Hepatocyte (in vitro differentiated cells): ENCODE measurements at places on chromosomes 16 and 17. TPM values are rescaled to one million over a fixed set of nuclear protein-coding genes. Genes with fewer than 3 reads are reported as not detected.

The PPP1R27 gene
- total RNA-seq = not detected in 2 replicates

The CCL16 gene
- not detected in 2 replicates for total RNA-seq

The TM4SF5 gene
- total RNA-seq = 16.7 and 20.8 TPM in 2 replicates

The TPPP3 gene
- 0.88 and 3.2 TPM in 2 replicates for total RNA-seq

DNA sequence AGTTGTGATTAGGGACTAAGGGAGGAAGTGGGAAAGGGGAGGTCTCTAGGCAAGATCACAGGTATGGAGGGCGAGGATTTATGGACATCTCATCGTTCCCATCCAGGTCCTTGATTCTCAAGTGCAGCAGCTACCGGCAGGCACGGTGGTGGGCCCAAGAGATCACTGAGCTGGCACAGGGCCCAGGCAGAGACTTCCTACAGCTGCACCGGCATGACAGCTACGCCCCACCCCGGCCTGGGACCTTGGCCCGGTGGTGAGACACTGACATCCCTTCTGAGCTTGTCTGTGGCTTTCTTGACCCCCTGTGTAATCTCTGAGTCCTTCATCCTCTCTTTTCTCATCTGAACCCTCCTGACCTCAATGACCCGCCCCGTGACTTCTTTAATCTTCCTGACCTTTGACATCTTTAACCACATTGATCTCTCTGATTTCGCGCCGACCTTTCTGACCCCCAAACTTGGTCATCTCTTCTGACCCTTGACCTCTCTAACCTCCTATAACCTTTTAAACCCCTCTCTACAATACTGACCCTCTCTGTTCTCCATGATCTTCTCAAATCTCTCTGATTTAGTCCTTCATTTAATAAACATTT is 3.8 kb downstream of the PLD2 start:
- no peak for DNase-seq

DNA sequence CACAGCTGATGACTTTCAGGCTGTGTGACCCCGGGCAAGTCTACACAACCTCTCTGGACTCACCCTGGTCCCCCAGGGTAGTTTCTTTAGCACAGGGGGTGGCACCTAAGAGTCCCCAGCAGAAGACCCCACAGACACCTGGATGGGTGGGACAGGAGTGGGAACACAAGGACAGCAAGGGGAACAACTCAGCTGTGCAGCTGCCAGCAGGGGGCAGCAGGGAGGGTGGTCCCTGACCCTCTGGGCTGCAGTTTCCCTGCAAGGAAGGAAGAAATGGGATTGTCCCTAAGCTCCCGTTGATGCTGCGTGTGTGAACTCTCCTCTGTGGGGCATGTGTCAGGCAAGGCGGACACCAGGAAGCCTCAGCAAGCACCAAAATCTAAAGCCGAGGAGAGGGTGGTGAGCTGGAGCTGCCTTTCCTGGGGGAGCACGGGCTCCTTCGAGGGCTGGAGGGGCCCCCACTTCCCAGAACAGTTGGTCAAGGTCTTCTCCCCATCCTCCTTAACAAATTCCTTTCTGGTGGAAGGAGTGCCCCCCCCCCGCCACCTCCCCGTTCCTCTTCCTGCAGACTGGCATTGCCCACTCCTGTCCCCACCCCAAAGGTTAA is 24.1 kb upstream of the CDH5 start:
- peak; percentile 45 for DNase-seq

- DNase-seq = no peak
Measured at GRCh38 chr17:5705876-5706576, 121.7 kb upstream of the NLRP1 start.

DNA sequence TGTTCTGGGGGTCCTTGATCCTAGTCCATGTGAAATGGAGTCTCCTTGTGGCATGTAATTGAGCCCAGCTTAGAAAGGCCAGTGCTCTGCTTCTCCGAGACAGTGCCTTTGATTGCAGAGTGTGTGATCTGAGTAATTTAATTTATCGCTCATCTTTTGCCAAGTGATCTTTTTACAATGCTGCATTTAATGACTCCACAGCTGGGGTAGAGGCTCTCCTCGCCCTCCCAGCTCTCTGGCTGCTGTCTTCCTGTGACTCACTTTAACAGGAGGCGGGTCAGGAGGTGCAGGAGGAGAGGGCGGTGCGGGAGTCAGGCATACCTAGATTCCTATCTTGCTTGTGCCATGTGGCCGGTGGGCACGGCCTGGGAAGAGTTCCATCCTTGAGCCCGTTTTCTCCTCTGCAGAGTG is 113.4 kb upstream of the FOXF1 start:
- DNase-seq = peak; percentile 74

GRCh38 chr17:17921192-17922069 is 50.8 kb downstream of the TOM1L2 start:
- DNase-seq = peak; percentile 64

DNA sequence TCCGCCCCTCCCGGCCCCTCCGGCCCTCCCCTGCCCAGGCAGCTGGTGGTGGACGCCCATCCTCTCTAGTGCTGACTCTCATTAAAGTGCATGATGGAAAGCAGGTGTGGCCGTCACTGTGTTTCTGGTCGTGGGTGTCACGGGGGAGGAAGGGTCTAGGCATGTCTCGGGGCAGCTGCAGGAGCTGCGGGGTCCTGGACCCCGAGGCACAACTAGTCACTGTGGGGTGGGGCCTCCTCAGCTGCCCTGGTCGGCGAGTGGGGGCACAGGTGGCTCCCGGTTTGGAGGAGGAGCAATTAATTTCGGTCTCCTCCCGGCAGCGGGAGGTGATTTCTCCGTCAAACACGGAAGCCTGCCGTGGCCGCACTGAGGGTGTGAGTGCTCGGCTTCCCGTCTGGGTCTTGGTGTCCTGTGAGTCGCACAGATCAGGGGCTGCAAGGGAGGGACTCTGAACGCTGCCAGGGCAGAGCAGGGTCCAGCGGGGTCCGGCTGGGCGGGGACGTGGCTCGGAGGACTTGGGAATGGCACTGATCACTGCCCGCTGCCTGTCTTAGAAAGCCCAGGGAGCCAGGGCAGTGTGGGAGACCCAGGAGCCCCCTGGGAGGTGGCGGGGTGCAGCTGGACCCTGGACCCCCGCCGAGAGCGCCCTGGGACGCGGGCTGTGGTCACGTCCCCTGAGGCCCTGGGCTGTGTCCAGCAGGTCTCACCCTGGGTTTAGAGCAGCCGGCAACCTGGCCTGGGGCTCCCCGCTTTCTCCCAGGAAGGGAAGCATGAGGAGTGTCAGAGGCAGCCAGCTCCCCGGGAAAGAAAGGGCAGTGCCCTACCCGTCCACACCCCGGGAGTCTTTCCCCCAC is 3.3 kb downstream of the TPSD1 start:
- no peak for DNase-seq

DNA sequence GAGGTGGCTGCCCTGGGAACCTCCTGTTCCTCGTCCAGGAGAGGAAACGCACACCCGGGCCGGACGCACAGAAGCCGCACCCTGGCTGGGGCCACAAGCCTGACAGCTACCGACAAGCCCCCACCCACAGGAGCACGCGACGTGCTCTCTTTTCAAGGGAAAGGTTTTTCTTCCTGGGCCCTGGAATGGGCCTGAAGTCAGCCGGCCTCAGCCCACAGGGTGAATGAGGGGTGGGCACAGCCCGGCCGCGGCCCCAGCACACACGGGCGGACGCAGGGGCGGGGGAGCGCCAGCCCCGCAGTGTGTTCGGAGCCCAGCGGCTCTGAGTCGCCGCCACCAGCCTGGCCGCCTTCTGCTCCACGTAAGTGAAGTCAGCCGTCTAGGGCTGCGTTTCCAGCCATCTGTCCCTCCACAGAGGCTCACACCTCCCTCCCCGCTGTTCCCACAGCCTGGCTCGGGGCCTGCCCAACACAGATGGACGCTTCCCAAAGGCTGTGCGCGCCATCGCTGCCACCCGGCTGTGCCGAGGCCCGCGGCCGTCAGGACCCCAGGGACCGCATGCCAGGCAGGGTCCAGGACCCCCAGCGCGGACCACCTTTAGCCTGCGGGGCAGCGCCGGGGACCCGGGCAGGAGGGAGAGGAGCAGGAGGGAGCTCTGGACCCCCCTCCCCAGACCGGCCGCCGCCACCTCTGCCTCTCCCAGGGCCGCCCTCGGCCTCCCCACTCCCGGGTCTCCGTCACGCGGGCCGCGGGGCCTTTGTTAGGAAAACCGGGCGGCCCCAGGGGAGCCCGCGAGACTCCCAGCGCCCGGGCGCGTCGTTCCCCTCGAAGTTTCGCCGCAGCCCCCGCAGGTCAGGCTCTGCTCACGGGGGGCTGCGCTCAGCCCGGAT is 36.8 kb downstream of the CBFA2T3 start:
- DNase-seq = no peak
